ENCODE measurements at places on chromosomes 2 and 18.

DNA sequence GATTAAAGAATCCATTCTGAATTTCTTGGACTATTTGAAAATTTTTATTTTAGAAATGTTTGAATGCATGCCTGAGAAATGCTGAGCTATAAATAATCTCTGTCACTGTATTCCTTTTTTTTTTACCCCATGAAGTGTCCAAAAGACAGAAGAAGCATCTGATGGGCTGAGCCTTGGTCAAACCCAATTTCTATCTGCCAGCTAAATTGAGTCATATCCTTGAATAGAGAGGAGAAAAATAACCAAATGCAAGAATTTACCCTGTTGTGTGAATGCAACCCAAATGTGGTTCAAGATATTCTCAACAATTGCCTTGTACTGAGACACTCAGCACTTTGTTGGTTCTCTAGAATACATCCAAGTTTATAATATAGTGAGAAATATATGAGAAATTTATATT, 223.5 kb downstream of the UBE2E3 start:
- no peak for DNase-seq

DNA sequence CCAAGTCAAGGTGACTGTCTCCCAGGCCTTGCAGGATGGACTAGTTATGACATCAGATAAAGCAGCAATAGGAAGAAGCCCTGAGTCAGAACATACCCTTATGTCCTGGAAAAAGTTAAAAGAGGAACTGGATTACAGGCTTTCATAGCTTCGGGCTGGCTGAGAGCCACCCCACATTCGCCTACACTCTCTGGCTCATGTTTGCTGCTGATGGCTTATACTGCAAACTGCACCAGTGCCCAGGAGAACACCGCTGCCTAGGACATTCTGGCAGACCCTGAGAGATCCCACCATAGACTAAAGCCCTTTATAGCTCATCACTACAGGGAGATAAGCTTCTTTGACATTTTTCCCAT, 20.3 kb downstream of the SLC8A1 start:
- peak; percentile 59 for DNase-seq

GRCh38 chr18:79245517-79246001, 150.2 kb upstream of the NFATC1 start:
- DNase-seq: no peak

DNA sequence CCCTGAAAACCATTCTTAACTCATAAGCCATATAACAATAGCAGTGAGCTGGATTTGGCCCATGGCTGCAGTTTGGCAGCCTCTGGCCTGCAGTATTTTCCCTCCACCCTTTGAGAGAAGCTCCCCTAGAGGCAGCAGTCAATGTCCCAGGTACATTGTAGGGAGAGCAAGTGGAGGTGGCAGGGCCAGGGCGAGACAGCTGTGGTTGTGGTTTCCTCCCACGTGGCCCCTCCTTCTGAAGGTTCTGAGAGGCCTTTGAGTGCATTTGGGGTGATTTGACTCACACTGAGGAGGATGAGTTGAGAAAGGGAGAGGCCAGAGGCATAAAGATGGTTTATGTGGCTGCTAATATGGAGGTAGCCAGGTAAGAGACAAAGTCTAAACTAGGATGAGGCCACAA, 45.5 kb upstream of the LDAH start:
- no peak for DNase-seq

- DNase-seq: no peak
Observed at GRCh38 chr18:12309683-12310198, 1.7 kb downstream of the TUBB6 start.

DNA sequence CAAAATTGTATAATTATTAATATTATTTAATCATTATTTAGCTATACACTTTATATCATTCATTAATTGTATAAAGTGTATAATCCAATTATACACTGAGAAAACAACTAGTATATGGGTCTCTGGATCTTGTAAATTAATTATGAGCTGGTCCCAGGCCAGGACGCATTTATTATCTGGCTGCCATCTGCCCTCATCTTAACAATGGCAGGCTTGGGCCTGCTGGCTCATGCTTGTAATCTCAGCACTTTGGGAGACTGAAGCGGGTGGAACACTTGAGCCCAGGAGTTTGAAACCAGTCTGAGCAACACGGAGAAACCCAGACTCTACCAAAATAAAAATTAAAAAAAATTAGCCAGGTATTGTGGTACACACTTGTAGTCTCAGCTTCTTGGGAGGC, 502.2 kb upstream of the NRXN1 start:
- DNase-seq: no peak

- DNase-seq: no peak
Observed at GRCh38 chr2:122491011-122491410, 735.6 kb downstream of the TSN start.

- DNase-seq: no peak
Observed at GRCh38 chr2:38394903-38395341, 17.8 kb upstream of the ATL2 start.

DNA sequence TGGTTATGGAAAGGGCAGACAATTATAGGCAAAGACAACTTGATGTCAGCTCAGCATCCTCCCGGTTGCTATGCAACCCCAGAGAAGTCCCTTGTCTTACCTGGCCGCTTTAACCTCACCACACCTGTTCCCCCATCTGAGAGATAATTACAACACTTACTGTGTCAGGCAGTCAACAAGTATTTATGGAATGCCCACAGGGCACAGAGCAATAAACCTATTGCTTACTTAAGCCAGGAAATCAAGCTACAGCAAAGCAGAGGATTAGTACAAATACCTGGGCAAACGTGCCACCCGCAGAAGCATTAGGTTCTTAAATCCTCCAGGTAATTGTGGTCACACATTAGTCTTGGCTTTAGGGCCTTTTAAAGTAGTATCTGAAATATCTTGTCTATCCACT, 320.4 kb upstream of the REV1 start:
- no peak for DNase-seq

DNA sequence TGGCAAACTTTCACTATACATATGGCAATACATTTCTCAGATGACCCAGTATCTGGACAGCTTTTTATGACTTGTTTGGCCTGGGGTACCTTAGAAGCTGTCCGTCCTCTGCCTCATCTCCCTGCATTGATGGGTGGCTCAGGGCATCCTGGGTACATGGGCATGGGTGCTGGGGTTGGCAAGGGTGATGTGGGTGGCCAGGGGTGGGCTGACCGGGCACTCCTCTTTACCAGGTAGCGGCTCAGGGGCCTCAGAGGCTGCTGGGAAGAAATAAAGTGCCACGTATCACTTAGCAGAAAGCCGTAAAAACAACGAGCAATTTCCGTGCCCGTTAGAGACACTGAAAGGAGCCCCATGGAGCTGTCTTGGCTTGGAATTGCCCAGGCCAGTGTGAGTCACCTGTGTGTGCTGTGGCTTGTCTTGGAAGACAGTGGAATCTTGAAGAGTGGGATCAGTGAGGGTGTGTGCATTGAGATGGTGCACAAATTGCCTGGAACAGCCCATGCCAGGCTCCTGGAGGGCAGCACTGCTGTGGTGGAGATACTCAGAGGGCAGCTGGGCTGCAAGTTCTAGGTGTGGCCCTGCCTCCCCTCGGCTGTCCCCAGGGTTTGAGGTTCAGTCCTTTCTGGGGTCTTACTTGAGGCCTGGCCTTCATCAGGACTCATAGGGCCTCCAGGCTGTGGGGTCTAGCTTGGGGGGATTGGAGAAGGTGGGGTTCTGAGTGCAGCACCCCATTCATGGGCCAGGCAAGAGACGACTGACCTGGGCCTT, 88.8 kb downstream of the FHOD3 start:
- no peak for DNase-seq

- no peak for DNase-seq
Observed at GRCh38 chr2:27080140-27080469, 1.7 kb downstream of the EMILIN1 start.

DNA sequence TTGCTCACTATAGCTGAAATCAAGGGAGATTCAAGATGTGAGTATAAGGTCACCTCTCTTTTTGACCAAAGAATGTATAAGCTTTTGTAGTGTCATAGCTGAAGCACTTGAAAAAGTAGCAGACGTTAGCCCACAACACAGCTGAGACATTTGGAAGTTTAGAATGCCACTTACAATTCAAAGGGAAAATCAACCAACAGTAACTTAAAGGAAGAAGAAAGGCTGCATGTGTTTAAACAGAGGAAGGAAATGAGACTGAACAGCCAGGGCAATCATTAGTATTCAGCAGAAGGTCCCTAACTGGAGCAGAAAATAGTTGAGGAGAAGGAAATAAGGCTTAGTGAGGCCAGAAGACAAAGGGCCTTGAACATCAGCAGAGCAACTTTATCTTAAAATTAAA, 23.5 kb upstream of the SCG2 start:
- no peak for DNase-seq

GRCh38 chr2:156134887-156135286, 197.6 kb downstream of the NR4A2 start:
- DNase-seq: no peak

DNA sequence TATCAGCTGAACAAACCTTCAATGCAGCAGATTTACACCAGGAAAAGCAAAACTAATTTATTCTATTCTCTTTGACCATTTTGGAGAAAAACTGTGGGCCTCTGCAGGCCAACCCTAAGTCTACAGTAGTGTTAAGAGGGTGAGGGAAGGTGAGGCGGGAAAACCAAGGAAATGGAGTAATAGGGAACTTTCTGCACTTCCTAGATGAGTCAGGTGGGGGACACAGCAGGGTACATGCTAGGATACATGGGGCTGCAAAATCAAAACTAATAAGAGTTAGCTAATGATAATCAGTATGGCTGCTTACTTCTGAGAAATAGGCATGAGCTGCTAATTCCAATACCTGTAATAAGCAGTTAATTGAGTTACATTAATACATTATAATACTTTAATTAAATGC, 66.0 kb upstream of the PGAP1 start:
- DNase-seq: no peak

DNA sequence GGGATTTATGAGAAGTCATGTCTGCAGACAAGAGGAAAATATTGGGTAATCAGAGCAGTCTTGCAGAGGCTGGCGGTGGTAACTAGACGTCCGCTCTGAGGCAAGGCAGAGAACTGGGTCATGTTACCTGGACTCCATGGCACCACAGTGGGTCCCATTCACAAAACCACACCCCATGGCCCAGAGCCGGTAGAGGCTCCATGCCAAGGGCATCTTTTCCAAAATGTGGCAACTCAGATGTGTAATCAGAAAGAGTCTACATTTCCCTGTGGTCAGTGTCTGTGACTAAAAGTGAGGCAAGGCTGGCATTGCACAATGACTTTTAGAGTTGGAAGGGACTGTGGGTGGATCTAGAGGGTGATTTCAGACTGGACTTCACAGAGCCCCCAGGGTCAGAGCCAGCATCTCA, 113.1 kb downstream of the MREG start:
- DNase-seq: no peak

GRCh38 chr18:10397004-10397403, 57.4 kb upstream of the APCDD1 start:
- no peak for DNase-seq

GRCh38 chr2:145752091-145752806, 1232.3 kb upstream of the ZEB2 start:
- peak; percentile 15 for DNase-seq

- no peak for DNase-seq
Observed at GRCh38 chr2:232353096-232353495, 25.5 kb upstream of the ALPP start.

DNA sequence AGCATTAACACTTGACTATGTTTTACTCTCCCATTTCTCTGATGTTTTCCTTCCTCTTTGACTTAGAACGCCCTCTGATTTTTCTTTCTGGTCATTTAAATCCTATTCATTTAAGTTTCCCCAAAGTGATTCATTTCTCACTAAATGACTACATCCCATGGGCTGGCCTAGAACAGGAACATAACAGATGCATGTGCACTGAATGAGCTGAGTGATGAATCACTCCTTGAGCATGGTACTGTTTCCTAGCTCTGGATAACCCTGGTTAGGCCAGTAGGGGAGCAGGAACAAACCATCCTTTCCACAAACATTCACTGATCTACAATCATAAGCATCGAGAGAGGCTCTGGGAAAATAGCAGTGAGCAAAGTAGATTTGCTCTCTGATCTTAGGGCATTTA, 221.9 kb upstream of the SETBP1 start:
- no peak for DNase-seq

DNA sequence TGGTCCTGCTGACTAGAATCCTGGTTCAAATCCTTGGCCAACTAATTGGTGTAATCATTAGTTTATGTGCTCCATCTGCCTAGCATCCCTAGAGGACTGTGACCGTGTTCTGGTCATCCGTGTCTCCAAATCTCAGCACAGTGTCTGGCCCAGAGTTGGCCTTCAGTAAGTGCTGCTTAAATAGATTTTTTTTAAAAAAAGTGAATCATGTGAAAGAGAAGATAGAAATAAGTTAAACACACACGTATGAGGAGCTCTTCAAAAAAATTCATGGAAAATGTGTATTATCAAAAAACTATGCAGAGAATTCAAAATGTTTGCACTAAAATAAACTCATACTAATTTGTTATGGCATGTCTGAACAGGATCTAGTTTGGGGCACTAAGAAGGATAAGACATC, 129.3 kb upstream of the TLK1 start:
- no peak for DNase-seq

GRCh38 chr2:239862613-239863012, 162.5 kb downstream of the NDUFA10 start:
- no peak for DNase-seq

DNA sequence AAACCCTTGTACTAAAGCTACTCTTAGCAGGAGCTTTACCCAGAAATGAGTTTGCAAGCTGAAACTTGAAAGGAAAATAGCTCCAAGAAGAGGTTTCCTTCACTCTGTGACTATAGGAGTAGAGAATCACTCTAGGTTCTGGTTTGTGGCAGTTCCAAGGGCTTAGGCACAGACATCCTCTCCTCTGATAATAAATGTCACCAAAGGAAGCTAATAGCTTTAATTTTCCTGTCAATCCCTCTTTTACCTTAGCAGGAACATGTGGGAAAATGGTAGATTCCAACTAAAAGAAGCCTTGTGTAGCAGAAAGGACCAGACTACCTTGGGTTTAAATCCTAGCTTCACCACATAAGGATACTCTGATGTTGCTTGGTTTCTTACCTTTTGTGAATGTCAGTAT, 104.0 kb downstream of the FSHR start:
- DNase-seq: no peak

GRCh38 chr2:111711270-111711669, 172.7 kb downstream of the ANAPC1 start:
- no peak for DNase-seq

DNA sequence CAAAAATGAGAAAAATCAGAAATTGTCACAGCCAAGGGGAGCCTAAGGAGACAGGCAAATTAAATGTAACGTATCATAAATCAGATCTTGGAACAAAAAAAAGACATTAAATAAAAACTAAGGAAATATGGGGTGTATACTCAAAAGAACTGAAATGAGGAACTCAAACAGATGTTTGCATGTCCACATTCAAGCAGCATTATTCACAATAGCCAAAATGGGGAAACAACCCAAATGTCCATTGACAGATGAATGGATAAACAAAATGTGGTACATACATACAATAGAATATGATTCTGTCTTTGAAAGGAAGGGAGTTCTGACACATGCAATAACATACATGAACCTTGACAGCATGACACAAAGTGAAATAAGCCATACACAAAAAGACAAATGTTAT, 155.8 kb upstream of the KLF7 start:
- DNase-seq: no peak

Measured in SIG-M5 (cell line).